Forelimb muscle (tissue), 1 donor: ENCODE measurements at places on chromosomes 5 and 9. TPM values are rescaled to one million over a fixed set of nuclear protein-coding genes. Genes with fewer than 3 reads are reported as not detected.

The TRIM7 gene
- 21.6 TPM for polyA plus RNA-seq

The SGCD gene
- 82.1 TPM for polyA plus RNA-seq

- DNase-seq: no peak
Observed at GRCh38 chr5:79261897-79262296, 26.0 kb downstream of the JMY start.

GRCh38 chr9:117104206-117104605 lies 310.7 kb downstream of the ASTN2 start:
- no peak for DNase-seq

GRCh38 chr9:80946496-80947170 lies 742.7 kb downstream of the TLE1 start:
- DNase-seq: no peak

DNA sequence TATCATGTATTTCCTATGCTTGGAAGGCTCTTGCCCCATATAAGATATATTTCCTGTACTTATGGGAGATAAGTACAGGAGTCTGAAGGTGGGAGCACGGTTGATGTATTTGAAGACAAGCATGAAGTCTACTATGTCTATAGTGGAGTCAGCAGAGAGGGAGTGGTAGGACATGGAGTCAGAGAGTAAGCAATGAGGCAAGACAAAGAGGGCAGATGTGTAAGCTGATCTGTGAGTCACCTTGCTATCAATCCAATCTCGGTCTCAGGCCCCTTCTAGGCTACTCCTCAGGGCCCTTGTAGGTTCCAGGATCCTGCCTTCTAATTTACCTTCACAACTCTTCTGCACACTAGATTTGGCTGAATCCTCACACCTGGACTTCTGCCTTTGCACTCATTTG lies 105.5 kb downstream of the MACIR start:
- no peak for DNase-seq

DNA sequence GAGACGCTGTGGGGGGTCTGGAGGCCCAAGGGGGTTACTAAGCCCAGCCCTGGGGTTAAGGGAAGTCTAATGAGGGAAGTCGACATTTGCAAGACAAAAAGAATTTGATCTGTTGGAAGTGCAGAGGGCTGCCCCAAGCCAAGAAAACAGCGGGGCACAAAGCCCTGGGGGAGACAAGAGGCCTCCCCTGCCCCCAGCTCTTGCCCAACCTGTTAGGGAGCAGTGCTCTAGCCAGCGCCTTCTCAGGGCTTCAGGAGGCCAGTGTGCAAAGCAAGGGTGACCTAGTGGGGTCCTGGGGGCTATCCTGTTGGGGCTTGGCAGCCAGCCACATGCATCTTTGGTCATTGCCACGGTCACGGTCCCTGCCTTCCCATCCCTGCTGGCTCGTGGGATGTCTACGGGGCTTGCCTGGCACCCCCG lies 25.2 kb downstream of the GFI1B start:
- DNase-seq: no peak

GRCh38 chr9:89657765-89658164 lies 53.0 kb downstream of the GADD45G start:
- DNase-seq: no peak

DNA sequence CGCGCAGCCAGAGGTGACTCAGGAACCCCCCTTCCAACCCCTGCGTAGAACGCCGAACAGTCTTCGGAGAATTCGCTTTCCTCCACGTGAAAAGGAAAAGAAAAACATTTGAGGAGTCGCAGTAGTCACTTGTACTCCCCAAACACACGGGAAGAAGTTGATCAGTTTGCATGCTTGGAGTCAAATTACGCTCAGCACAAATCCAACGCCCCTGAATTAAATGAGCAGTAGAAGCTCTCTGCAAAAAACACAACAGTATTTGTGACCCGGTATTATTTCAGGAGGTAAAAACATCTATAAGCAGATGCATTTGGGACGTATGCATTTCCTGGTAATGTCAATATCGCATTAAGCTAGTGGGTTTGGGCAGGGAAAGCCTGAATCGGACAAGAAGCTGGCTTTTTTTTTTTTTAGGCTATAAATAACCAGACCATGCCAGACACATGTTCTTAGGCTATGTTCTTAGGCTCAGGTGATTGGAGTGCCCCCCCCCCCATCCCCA lies 854 bp upstream of the ARL15 start:
- DNase-seq: no peak
